ENCODE measurements at places on chromosomes 3 and 15.
A peak's percentile ranks its signal among the peaks of the same experiment; 100 is the strongest.

DNA sequence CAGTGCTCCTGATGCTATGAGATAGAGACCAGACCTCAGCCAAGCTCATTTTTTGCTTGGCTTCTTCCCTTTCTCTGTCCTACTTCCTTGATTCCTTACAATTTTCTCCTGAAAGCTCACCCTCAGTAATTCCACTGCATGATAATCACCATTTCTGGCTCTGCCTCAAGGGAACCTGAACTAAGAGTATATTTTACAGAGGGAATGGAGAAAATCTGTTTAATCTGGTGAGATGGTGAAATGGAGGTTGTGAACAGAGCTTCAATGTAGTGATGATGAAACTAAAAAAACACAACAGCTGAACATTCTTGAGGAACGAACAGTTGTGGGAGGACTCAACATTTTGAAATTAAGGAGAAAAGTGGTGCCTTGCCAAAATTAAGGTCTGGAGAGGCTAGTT is 16.3 kb downstream of the HHLA2 start:
- no peak for DNase-seq

DNA sequence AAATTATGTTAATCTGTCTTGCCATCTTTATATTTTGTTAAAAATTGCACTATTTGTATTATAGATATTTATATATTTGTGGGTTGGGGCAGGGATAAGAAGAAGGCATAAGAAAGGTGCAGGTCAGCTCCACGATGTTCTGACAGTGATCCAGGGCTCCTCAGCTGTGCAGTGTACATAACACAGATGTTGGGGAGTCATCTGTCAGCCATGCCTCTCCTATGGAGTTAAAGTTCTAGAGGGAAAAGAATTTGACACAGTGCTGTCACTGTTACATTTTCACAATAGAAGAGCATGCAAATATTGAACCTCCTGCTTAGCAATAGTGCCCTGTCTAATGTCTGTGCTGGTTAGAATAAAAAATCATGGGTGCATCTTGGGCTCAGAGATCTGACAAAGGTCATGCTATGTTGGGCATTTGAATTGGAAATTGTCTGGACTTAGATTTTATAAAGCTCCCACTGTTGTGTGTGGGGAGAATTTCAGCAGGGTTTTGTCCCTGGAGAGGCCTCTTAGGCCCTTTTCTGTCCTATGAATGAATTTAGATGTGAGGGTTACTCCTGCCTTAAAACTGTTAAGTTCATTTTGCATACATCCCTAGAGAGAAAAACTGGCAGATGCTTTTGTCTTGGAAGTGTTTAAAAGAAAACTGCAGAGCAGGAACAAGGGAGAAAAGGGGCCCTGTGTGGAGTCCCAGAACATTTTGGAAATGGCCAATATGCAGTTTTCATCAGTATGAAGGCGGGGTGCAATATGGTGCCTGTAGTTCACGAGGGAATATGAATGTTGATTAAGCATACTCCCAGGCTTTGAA is 20.4 kb downstream of the CDIN1 start:
- no peak for DNase-seq

- peak; percentile 79 for DNase-seq
These were observed 384 bp downstream of the KNL1 start for GRCh38 chr15:40594429-40594836.

- DNase-seq, result no peak
These were observed 46.0 kb upstream of the CD47 start for GRCh38 chr3:108136561-108137459.

GRCh38 chr3:112315791-112316190 is 17.2 kb upstream of the CD200 start:
- no peak for DNase-seq

- no peak for DNase-seq
These were observed 373.1 kb downstream of the VPS13C start for GRCh38 chr15:61687124-61687523.

GRCh38 chr3:106617276-106617675 is 748.5 kb upstream of the CBLB start:
- no peak for DNase-seq

- DNase-seq, result no peak
These were observed 70.1 kb upstream of the GLCE start for GRCh38 chr15:69090197-69090948.

Data from mucosa of descending colon (tissue), 3 donors.